ENCODE measurements at places on chromosomes 13 and 19.
A peak's percentile ranks its signal among the peaks of the same experiment; 100 is the strongest.

GRCh38 chr19:44718441-44719261, 19.7 kb downstream of the CEACAM16 start:
- DNase-seq = peak; percentile 34

DNA sequence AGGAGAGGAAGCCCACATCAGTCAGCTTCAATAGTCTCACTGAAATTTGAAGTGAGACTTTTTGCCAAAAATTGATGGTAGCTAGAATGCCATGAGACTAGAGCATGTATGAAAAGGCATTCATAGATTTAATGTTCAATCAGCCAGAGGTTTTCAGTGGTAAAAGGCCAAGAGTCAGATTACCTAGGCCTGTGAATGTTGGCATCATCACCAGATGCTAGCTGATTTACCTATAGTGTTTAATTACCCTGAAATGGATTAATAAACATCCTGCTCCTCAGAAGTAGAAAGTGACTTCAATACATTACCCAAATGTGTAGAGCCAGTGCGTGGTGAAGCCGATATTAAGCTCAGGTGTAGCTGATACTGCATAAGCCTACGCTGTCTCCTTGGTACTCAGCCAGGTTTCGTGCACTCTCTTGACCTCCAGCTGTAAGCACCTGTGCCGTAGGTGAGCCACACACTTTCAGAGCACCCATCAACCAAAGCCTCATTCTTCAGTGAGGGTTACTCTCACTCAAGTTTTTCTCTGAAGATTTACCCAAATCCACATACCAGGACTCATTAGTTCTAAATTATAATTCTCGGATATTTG, 1140.3 kb upstream of the SLC10A2 start:
- no peak for DNase-seq

- DNase-seq = no peak
These were observed 6.6 kb downstream of the C19orf25 start for GRCh38 chr19:1472231-1473084.

DNA sequence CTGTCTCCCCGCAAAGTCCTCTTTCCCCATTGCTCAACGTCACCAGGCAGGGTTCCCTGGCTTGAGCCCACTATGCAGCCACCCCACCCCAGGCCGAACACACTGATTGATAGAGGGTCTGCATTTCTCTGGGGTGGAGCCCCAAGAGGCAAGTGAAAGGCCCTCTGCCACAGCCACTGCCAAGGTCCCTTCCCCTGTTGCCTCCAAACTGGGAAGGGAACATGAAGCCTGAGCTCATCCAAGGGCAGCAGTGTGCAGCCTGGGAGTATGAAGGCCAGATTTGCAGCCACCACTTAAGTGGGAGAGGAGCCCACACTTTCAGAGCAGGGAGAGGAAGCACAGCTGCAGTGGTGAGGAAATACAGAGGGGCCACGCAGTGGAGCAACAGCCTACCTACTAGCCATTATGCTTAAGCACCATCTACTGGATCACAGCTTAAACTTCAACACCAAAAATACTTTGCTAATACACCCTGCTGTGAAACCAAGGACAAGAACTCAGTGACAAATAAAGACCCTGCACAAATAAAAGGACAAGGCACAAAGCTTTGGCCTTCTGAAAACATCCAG, 48.6 kb downstream of the UBL3 start:
- DNase-seq = peak; percentile 83

- DNase-seq = no peak
These were observed 655.9 kb upstream of the ARGLU1 start for GRCh38 chr13:107223867-107224266.

DNA sequence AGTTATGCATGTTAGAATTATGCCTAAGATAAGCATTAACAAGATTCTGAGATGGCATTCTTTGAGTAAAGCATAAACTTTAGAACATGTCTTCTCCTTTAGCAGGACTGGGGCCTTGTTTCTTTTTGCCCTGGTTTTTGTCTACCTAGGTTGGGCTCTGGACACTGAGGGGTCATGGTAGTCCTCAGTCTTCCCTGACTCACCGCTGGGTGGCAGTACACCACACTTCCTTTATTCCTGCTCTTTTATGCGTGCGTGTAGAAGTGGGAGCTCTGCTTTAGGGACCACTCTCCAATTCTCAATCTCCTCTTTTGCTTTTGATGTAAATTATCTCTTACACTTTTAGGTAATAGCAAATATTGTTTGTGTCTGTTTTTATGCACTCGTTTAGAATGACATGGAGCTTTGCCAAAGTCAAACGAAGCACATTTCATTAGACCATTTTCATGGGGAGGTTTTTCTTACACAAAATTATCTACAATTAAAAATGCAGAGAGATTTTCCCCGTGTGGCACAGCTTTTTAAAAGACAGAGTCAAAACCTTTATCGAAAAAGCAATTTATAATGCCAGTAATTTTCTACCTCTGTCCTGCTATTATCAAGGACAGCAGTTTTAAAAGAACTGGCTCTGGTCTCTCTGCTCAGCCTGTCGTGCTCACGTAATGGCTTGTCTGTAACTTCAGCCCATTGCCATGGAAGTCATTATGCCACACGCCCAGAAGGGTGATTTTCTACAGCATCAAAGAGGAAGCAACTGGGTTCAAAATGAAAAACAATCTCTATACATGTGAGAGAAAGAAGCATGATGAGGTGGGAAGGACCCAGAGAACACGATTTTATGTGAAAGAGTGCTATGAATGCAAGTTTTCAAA, 413.9 kb downstream of the COG6 start:
- peak; percentile 5 for DNase-seq

DNA sequence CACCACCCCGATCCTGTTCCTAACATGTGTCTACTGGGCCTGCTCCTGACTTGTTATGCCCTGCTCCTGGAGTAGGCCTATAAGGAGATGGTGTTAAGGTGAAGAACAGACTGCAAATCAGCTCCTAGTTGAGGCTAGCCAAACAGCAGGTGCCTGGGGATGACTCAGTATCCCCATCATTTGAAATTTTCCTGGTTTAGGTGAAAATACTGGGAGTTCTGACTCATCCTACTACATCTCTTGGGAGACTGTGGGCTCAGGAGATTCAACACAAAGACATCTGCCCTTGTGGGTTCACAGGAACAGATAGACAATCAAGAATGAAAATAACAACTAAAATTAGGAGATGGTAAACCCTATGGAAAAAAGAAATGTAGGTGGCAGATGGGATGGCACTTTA, 41.2 kb downstream of the BRD4 start:
- no peak for DNase-seq
